ENCODE measurements at places on chromosomes 12 and 14. TPM values are rescaled to one million over a fixed set of nuclear protein-coding genes. Genes with fewer than 3 reads are reported as not detected.

The PMEL gene
- 0.16 TPM for total RNA-seq

The ADAM21 gene
- total RNA-seq = 0.38 TPM

The TAS2R20 gene
- total RNA-seq = 0.44 TPM

The LRRC23 gene
- 11.6 TPM for total RNA-seq

The OR4M1 gene
- not detected for total RNA-seq

The BCL7A gene
- 11.2 TPM for total RNA-seq

The TIGAR gene
- total RNA-seq = 13.6 TPM

The GXYLT1 gene
- 5.4 TPM for total RNA-seq

The NRL gene
- 1.5 TPM for total RNA-seq

The RITA1 gene
- 17.9 TPM for total RNA-seq

The APOLD1 gene
- total RNA-seq = 22.0 TPM

The LGALS3 gene
- 194 TPM for total RNA-seq

The AGAP2 gene
- total RNA-seq = 6.5 TPM

The INSM2 gene
- total RNA-seq = not detected

The GALNT16 gene
- 70.5 TPM for total RNA-seq

The NXPH4 gene
- total RNA-seq = 0.44 TPM

The SLC6A12 gene
- total RNA-seq = 1.2 TPM

Measured in left ventricle myocardium inferior (tissue), 1 donor.